ENCODE measurements at places on chromosomes 7 and 10.

DNA sequence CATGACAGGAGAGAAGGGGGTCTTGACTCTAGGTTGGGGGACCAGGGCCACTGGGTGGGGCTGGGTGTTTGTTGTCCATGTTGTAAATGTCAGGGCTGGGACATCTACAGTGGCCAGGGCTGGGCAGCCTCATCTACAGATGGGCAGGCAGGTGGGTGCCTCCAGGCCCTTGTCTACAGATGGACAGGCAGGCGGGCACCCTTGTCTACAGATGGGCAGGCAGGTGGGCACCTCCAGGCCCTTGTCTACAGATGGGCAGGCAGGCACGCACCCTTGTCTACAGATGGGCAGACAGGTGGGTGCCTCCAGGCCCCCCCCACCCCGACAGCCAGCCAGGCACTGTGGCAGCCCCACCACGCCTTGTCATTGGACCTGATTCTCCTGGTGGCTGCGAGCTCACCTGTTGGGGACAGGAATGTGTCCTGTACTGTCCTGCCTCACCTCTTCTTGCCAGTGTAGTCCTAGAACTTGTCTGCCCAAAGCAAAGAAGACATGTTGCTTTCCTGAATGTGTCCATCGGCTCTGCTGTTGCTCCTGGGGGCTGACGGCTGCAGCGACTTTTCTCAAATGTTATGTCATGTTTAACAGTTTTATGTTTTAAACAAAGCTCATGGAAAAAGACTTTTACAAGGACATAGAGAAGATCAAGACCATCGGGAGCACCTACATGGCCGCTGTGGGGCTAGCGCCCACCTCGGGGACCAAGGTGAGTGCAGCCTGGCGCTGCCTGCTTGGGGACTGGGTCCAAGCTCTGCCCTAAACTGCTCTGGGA is 129.9 kb downstream of the ADCY1 start:
- peak; percentile 85 for DNase-seq
- no peak overlapping the region for H3K4me3 ChIP-seq
- no peak overlapping the region for H3K27ac ChIP-seq
- peaks cover 11% of the 10 kb centered on the region for H3K4me1 ChIP-seq

DNA sequence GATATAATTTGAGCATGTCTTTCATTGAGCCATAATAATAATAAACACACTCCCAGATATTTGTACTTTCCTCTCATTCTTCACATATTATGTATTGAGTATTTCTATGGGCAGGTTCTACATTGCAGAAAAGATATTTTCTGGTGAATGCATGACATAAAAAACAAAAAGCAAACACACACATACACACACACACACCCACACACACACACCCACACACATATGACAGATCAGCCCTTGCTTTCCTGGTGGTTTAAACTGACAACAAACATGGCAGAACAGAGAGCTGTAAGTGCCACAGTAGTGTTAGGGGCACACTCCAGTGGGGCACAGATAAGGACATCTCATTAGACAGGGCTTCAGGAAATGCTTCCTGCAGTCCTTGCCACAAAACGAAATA is 123.3 kb upstream of the LSM8 start:
- H3K36me3 ChIP-seq = no peaks in the 10 kb centered on the region
- DNase-seq = no peak
- no peaks in the 10 kb centered on the region for H3K27me3 ChIP-seq

- H3K4me3 ChIP-seq = no peak overlapping the region
- no peak for DNase-seq
- no peaks in the 10 kb centered on the region for H3K36me3 ChIP-seq
- no peaks in the 10 kb centered on the region for H3K27me3 ChIP-seq
These were observed 63.5 kb downstream of the AFAP1L2 start for GRCh38 chr10:114340816-114341215.

GRCh38 chr7:78620920-78621319 is 822.3 kb downstream of the PHTF2 start:
- H3K36me3 ChIP-seq = no peaks in the 10 kb centered on the region
- no peak overlapping the region for H3K4me3 ChIP-seq
- DNase-seq = no peak
- H3K27me3 ChIP-seq = no peaks in the 10 kb centered on the region
- H3K4me1 ChIP-seq = no peaks in the 10 kb centered on the region
- no peak overlapping the region for H3K27ac ChIP-seq

DNA sequence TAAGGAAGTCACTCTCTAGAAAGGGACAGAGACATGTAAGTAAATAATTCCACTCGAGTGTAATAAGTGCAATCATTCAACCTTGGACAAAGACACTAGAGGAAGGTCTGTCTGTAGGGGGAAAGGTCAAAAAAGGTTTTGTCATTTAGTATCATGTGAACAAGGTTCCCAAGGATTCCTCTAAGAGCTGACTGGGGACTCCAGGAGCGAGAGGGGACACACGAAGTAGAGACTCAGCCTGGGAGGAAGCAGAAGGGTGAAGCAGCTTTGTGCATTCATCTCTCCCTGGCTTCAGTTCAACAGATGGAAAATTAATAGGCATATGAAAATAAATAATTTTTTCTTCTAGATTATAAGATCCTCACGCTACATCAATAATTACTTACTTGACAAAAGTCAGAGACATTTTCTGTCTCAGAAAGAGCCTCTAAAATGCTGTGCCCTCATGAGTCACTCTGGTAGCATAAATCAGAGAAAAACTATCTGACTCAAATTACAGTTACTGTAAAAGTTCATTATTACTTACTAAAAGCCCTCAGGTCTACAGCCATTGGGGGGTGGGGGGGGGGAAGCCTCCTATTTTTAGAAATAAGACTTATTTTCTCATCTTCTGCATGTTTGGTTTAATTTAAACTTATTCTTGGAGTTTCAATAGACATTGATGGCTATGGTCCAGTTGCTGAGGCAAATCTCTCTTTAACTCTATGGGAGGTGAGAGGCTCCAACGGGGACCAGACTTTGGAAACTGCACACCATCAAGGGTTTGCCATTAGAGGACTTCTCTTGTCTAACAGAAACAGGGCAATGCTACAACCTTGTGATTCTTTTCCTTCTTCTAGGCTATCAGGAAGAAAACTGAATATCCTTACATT is 275.1 kb upstream of the KLF14 start:
- H3K27me3 ChIP-seq = no peaks in the 10 kb centered on the region
- peak overlapping the region; percentile 41 for H3K27ac ChIP-seq
- no peak overlapping the region for H3K4me3 ChIP-seq

GRCh38 chr10:97096261-97097083 is 89.3 kb downstream of the SLIT1 start:
- no peak for DNase-seq
- H3K4me1 ChIP-seq = peaks cover 18% of the 10 kb centered on the region
- no peak overlapping the region for H3K27ac ChIP-seq
- peak overlapping the region; percentile 18 for H3K4me3 ChIP-seq

- no peak overlapping the region for H3K4me3 ChIP-seq
- H3K36me3 ChIP-seq = no peaks in the 10 kb centered on the region
- H3K27ac ChIP-seq = no peak overlapping the region
- no peaks in the 10 kb centered on the region for H3K4me1 ChIP-seq
These were observed 120.6 kb downstream of the CPED1 start for GRCh38 chr7:121109145-121109544.

DNA sequence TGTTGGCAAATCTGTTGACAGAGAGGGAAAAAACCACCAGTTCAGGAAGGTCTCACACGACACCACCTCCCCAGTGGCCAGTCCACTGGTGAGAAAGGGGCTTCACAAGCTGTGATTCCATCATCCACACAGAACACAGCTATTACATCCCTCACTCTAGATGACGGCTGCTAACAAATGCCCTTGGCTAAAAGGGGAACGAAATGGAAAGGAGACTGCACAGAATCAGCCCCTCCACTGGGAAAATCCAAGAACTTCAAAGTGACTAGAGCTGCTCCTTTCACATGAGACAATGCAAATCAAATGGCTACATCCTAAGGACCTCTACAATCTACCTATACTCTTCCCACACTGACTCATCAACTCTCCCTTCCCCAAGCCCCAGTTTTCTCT is 5.6 kb downstream of the PARP12 start:
- H3K27ac ChIP-seq = no peak overlapping the region
- no peak overlapping the region for H3K4me3 ChIP-seq
- no peaks in the 10 kb centered on the region for H3K27me3 ChIP-seq
- DNase-seq = no peak
- H3K4me1 ChIP-seq = peaks cover 30% of the 10 kb centered on the region
- H3K36me3 ChIP-seq = no peaks in the 10 kb centered on the region

- H3K4me1 ChIP-seq = peaks cover 23% of the 10 kb centered on the region
- DNase-seq = no peak
- peak overlapping the region; percentile 86 for H3K27ac ChIP-seq
- H3K36me3 ChIP-seq = no peaks in the 10 kb centered on the region
These were observed 74.2 kb downstream of the MAD1L1 start for GRCh38 chr7:2158331-2159175.

DNA sequence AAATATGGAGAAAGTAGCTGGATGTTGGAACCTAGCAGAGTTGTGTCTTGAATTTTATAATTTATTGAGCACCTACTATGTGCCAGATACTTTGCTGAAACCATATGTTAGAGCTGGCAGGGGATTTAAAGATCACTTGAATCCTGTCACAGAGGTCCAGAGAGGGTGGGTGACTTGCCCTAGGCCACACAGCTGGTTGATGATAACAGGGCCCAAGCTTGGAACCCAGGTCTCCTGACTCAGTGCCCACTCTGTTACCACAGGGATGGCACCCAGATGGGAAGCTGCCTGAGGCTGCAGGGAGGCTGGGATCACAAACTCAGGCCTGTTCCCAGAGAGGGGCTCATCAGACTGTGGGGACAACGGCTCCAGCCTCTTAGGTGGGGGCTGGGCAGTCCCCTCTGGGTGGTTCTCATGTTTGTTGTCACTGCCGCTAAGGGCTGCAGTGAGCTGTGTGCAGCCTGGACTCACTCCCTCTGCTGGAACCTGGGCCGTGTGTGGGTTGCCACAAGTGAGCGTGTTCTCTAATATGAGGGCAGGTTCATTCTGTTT is 18.6 kb downstream of the GOLGA7B start:
- no peaks in the 10 kb centered on the region for H3K27me3 ChIP-seq
- no peak for DNase-seq
- no peaks in the 10 kb centered on the region for H3K36me3 ChIP-seq
- H3K4me3 ChIP-seq = no peak overlapping the region
- H3K4me1 ChIP-seq = peaks cover 9% of the 10 kb centered on the region
- no peak overlapping the region for H3K27ac ChIP-seq

DNA sequence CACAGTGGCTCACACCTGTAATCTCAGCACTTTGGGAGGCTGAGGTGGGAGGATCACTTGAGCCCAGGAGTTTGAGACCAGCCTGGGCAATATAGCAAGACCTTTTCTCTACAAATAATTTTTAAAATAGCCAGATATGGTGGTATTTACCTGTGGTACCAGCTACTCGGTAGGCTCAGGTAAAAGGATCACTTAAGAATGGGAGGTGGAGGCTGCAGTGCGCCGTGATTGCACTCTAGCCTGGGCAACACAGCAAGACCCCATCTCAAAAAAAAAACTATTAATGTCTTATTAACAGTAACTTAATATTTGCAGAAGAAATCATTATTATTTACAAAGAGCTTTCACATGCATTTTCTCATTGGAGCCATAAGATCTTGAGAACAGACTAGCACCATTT is 103.6 kb downstream of the SGMS1 start:
- H3K27me3 ChIP-seq = no peaks in the 10 kb centered on the region
- H3K4me3 ChIP-seq = no peak overlapping the region
- H3K36me3 ChIP-seq = no peaks in the 10 kb centered on the region
- H3K27ac ChIP-seq = no peak overlapping the region
- no peak for DNase-seq

DNA sequence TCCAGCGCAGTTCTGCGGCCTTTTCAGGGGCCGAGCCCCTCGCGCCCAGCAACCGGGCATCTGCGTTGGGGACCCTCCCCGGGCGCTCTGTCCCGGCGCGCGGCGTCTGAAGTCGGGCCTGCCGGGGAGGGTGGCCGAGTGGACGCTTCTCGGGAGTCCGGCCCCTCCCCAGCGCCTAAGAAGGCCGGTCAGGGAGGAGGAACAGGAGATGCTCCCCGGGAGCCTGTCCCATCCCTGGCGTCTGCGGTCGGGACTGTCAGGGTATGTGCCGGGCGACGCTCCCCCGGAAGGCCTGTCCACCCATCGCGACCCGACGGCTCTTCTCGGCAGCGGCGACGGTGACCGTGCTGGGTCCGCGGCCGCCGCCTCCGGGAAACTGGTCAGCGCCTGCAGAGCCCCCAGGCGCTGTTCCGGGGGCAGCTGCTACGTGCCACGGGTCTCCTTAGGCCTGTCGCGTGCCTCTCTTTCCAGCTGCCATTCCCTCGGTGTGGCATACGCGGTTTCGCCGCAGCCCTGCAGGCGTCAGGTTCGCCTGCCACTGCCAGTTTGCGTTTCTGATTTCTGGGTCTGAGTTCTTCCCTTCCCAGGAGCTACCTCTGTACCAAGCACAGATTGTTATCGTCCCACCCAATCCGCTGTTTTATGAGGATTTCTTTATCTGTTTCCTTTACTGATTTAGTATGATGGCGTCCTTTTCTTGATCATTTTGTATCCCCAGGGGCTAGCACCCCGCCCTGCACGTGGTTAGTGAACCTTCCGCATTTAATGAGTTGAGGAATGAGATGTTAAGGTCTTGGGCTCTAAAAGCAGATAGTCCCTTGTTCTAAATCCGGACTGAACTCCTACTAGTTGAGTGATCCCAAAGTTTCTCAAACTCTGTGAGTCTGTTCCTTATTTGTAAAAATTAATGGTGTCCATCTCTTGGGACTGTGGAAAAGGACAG is 782 bp downstream of the IFIT5 start:
- H3K27me3 ChIP-seq = no peaks in the 10 kb centered on the region
- DNase-seq = no peak
- H3K4me1 ChIP-seq = peaks cover 36% of the 10 kb centered on the region
- no peaks in the 10 kb centered on the region for H3K36me3 ChIP-seq

DNA sequence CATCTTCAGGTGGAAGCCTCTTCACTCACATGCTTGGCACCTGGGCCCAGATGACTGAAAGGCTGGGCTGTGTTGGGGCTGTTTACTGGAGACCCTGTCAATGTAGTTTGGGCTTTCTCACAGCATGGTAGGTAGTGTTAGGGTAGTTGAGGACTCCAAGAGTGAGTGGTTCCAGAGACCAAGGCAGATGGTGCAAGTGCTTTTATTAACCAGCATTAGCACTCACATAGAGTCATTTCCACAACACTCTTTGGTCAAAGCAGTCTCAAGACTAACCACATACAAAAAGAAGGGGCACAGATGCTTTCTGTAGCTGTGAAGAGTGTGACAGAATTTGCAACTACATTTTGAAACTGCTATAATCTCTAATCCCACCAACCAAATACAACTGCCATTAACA is 135.0 kb downstream of the RTKN2 start:
- H3K27ac ChIP-seq = no peak overlapping the region
- no peaks in the 10 kb centered on the region for H3K4me1 ChIP-seq
- H3K36me3 ChIP-seq = no peaks in the 10 kb centered on the region
- no peak overlapping the region for H3K4me3 ChIP-seq
- no peaks in the 10 kb centered on the region for H3K27me3 ChIP-seq
- DNase-seq = no peak

All from vagina (tissue), 2 donors.